ENCODE measurements at places on chromosomes 3 and 15.

GRCh38 chr3:194189243-194189791 is 53.4 kb downstream of the HES1 start:
- no peak for DNase-seq

- DNase-seq: no peak
Observed at GRCh38 chr3:31589228-31589627, 56.5 kb downstream of the STT3B start.

- no peak for DNase-seq
Observed at GRCh38 chr3:32440611-32441350, 49.1 kb downstream of the CMTM7 start.

DNA sequence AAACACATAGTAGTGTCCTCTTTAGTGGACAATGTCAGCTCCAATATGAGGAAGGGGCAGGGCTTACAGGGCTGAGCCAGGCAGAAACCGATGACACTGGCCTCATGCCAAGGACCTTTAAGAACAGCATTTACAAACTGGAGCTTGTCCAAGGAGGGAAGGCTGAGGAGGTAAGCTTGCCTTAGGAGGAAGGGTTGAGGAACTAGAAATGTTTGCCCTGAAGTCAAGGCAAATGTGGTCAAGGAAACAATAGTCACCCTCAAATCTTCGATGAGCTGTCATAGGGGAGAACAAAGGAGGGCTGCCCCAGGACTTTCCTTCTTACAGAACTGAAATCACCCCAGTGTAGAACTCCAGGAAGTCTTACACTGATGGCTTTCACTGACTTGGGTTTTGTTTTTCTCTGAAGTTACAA is 136.4 kb downstream of the LIPC start:
- DNase-seq: no peak

GRCh38 chr3:37455181-37455580 is 280.8 kb upstream of the LRRFIP2 start:
- DNase-seq: no peak

- no peak for DNase-seq
Observed at GRCh38 chr3:94429517-94429916, 366.7 kb downstream of the NSUN3 start.

DNA sequence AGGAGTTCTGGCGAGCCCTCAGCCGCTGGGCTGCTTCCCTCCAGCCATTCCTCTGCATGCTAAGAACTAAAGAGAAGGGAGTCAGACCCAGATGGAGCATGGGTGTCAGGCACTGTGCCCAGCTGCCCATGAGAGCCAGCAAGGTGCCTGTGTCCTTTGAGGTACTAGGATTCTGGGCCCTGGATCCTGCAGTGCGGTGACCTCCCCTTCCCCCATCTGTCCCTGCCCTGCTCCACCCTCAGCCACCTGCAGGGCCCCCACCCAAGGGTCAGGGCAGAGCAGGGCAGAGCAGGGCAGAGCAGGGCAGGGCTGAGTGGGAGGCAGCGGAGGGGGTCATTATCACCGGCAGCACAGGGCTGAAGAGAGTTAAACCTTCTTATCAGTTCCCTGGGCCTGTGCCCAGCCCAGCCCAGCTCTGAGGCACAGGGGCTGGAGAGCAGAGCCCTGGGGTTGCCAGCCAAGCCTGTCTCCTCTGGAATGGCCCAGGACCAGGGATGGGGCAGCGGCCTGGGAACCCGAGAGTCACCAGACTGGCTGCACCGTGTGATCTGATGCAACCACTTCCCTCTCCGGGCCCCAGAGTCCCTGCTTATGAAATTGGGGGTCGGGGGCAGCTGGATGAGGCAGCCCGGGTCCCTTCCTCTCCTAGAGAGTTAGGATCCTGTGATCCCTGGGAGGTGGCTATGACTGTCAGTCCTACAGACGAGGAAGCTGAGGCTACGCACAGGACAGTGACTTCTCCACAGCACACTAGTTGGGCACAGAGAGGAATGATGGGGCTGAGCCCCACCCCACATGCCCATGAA is 17.3 kb downstream of the ZDHHC19 start:
- no peak for DNase-seq

DNA sequence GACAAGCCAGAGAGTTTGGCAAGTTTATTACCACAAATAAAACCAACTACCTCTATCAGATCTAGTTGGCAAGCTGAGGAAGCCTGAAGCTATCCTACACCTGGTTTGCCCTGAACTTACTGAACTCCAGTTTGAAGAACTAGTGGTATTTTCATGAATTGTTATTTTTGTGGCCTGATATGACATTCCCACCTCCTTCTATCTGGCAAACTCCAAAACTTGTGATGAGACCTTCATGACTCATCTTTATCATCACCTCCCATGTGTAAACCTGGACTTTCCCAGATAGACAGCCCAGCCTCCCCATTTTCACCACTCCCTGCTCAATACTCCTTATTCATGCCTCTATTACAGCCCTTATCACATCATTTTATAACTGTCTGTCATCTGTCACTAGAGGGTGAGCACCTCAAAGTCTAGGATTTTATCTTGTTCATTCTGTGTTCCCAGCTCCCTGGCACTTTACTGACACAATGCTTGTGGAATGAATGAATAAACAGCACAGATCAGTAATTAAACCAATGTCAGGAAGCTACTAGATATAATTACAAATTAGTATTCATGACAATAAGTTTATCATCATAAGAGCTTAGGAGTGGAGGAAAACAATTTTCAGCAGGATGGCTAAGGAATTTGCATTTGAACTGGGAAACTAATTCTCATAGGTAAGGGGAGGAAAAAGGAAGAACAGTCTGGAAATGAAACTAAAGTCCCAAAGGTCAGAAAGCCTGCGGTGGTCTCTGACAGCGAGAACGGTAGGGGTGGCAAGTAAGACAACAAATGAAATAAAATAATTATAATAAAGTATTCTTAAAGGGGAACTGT is 13.2 kb upstream of the TRANK1 start:
- no peak for DNase-seq

GRCh38 chr3:122785231-122785630 is 8.4 kb downstream of the HSPBAP1 start:
- no peak for DNase-seq

- DNase-seq: no peak
Observed at GRCh38 chr3:3065876-3066275, 44.3 kb downstream of the IL5RA start.

DNA sequence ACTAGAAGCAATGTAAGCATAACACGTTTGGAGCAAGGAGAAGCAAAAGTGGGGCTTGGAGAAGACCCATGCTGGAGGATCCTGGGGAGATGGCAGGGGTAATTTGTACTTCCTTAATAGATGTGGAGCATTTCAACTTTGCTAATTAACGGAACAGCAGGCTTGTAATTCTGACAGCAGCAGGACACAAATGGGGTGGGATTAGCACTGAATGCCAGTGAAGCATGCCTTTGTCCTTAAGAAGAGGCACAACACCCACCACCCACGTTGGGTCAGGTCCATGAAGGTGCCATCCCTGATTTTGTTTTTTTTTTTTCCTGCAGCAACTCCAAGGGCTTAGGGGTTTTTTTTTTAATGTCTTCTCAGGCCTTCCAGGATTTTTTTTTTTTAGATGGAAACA is 231.9 kb upstream of the ROPN1 start:
- no peak for DNase-seq

DNA sequence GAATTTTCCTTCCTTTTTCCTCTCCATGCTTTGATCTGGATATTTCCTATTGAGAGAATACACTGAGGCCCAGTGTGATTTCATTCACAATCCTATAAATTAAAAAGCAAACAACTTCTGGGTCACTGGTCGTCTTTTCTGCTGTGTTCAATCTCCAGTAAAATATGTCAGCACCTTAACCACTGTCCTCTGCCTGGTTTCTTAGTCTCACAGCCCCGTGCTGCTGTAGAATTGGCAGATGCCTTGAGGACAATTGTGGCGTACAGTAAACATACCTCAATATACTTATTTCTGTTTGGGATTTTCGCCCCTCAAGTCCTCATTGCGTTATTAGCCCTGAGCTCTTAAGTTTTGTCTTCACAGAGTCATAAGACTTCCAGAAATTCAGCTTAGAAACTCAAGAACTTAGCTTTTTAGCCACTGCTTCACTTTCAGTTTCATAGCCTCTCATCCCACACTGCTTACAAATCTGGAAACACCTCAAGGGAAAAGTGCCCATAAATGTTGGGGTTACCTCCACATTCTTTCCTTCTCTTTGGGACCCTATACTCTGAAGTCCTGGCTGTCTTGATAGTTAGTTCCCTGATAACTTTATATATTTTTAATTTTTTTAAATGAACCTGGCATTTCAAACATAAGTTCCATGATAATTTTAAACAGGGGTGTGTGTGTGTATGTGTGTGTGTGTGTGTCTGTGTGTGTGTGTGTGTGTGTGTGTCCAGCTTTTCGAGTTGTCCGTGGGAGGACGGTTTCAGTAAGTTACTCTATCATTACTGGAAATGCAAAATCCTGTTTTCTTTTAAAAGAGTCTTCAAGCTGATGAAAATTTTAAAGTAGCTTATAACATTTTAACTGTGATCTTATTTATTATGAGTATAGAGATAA is 238.4 kb upstream of the CTDSPL start:
- no peak for DNase-seq

- no peak for DNase-seq
Observed at GRCh38 chr15:29560896-29561295, 261.4 kb downstream of the TJP1 start.

DNA sequence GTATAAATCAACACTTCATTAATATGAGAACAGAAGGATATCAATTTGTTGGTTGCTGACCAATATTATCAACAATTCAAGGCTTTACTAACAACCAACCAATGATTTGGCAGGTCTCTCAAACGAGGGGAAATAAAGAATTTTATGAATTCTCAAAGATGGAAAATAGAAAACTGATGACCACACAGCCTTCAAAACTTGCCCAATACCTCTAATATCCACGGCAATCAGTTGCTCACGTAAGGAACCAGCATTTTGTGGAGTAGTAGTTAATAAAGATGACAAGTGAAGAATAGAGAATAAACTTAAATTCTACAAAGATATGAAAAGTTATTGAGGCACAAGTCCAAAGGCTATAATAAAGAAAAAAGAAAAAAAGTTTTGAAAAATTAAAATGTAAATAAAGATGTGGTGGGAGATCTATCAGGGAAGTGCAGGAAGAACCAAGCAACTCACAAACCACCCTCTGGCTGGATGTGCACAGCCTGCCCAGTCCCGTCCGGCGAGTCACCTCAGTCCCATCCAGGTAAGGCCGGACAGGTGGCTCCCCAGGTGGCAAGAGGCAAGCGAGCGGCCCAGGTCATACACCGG is 808 bp downstream of the GK5 start:
- no peak for DNase-seq

- DNase-seq: no peak
Observed at GRCh38 chr3:67526246-67526645, 128.2 kb downstream of the SUCLG2 start.

DNA sequence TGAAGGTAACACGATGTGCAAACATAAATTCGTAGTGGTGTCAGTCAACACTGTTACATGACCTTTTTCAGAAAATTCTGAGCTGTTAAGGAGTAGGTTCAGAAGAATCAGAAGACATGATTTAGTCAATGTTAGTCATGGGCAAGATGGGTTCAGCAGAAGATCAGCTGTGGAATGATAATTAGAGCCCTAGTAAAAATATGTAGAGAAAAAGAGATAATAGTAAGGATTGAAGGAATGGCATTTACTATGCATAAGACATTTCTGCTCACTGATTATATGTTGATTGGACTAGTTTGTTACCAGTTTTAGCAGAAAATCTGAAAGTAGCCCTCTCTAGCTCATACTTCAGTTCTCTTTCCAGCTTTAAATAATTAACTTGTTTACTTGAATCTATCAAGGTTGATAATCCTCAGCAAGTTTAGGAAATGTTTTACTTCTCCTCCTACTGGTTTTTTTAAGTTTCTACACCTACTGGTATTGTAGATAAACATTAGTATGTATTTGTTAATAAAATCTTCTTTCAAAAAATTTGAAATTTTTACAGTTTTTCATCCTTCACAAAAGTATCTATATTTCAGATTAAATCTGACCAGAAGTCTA is 98.6 kb downstream of the ALCAM start:
- no peak for DNase-seq

DNA sequence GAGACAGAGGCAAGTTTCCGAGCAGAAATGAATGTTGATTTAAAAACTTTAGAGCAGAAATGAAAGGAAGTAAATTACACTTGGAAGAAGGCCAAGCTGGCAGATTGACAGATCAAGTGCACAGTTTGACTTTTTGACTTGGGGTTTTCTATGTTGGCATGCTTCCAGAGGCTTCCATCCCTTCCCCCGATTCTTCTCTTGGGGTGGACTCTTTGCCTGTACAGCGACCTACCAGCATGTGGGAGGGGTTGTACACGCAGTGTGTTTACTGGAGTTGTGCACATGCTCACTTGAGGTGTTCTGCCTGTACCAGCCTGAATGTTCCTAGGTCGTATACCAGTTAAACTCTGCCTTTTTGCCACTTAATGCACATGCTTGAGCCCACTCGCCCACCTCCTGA is 701.5 kb upstream of the GBE1 start:
- DNase-seq: no peak

- DNase-seq: no peak
Observed at GRCh38 chr3:150960708-150961684, 11.5 kb downstream of the CLRN1 start.

DNA sequence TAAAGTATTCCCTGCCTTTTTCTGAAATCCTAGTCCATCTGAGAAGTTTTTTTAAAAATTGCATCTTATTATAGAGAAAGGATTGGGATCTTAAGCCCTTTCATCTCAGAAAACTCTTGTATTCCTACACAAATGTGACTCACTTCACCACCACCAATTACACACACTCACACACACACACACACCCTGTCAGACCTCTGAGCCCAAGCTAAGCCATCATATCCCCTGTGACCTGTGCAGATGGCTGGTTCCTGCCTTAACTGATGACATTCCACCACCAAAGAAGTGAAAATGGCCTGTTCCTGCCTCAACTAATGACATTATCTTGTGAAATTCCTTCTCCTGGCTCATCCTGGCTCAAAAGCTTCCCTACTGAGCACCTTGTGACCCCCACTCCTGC is 1181.9 kb downstream of the ROBO2 start:
- no peak for DNase-seq

GRCh38 chr3:164723396-164723795 is 354.9 kb downstream of the SI start:
- DNase-seq: no peak

DNA sequence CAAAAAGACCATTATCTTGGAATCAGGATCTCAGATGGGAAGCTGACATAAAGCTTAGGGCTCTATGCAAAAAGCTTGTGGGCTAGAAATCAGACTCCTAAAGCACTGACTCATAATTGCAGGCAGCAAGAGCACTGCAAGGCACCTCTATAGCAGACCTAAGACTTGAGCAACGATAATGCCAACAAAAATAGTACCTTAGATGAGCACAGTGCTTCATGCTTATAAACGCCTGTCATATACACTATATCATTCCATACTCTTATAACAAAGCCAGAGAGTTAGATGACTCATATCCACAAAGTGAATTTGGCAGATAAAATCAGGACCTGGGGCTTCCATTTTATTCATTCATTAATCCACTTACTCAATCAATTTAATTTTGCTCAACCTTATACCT is 560.8 kb downstream of the MCTP2 start:
- no peak for DNase-seq

GRCh38 chr15:42053914-42054313 is 33.1 kb upstream of the PLA2G4E start:
- no peak for DNase-seq
